ENCODE measurements at places on chromosomes 3 and 15. TPM values are rescaled to one million over a fixed set of nuclear protein-coding genes. Genes with fewer than 3 reads are reported as not detected.
A peak's percentile ranks its signal among the peaks of the same experiment; 100 is the strongest.

Gene PLA2G4D
- total RNA-seq: not detected

- DNase-seq: peak; percentile 22
Measured at GRCh38 chr3:57309769-57310360, 17.4 kb upstream of the ASB14 start.

DNA sequence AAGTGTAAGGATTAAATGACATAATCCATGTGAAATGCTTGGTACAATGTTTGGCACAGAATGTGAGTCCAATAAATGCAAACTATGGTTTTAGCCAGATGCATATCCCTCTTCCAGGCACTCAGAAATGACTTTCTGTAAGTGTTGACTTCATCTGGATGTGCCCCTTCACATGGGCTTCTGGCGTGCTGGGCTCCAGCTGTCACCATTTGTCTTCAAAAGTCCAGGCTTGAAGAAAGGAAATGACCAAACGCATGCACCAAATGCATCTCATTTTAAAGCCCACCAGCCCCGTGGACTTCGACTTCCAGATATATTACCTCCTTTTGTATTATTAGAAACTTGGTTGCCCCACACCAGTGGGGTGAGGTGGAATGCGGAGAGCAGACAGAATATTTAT lies 23.7 kb downstream of the CRYGS start:
- DNase-seq: no peak

DNA sequence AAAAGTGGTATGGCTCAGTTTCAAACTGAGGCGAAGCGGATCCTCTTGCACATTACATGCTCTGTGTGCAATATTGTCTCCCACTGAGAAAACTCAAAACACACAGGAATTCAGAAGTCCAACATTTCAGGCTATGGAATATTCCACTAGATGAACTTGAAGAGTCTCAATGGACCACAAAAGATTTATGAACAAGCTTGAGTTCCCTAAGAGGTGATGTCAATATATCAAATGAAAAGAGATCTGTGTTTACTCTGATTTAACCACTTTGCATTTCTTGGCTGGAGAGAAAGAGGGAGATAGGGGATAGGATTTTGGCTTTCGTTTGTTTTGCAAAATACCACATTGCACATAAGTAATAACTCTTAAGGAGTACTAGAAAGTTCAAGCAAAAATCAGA lies 20.3 kb downstream of the PDZRN3 start:
- no peak for DNase-seq

GRCh38 chr15:35215093-35215492 lies 130.0 kb upstream of the NANOGP8 start:
- no peak for DNase-seq

- no peak for DNase-seq
Measured at GRCh38 chr15:35738370-35738769, 192.4 kb upstream of the DPH6 start.
